ENCODE measurements at places on chromosomes 12 and 14.

DNA sequence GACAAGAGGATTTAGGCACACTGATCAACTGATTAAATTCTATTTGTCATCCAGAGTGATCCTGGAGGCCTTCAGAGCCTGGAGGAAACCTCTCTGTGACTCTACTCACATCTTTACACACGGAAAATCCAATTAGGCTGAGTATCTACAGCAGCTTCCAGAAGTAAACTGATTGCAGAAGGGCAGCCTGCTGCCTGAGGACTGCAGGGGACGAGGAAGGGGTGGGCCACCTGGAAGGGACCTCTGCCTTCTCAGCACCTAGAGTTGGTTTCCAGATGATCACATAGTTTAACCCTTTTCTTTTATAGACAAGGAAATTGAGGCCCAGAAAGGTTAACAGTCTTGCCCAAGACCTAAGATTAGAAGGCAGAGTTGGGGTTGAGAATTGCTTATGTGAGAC is 206.1 kb downstream of the DAD1 start:
- no peak for DNase-seq

GRCh38 chr12:87671757-87672156 is 357.4 kb downstream of the C12orf50 start:
- no peak for DNase-seq

GRCh38 chr14:35292051-35292769 is at the start of gene PSMA6:
Gene PSMA6, plus strand, starts transcription at chr14:35292382. Its CDS starts 95 bp downstream, at chr14:35292477.
- peak; percentile 96 for DNase-seq

- no peak for DNase-seq
Measured at GRCh38 chr14:50451854-50452253, 55.2 kb upstream of the CDKL1 start.

DNA sequence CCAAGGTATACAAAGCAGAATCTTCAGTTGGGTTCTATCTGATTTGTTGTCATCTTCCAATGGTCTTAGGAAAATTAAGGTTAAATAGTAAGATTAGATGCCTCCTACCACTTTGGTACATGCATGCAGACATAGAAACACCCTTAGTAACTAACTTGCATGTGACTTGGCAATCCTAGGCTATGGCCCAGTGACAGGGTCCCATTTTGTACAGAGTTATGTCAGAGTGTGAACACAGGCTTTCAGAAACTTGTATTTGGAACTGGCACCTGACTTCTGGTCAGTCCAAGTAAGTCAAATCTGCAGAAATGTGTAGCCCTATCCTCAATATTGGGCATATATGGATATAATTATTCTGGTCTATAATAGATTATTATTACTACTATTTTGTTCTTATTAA is 53.1 kb downstream of the DAD1 start:
- DNase-seq = no peak

- DNase-seq = no peak
Measured at GRCh38 chr12:62679608-62680007, 213.0 kb downstream of the MON2 start.

- no peak for DNase-seq
Measured at GRCh38 chr12:1732914-1733313, 42.0 kb downstream of the ADIPOR2 start.

GRCh38 chr12:125329239-125330102 is 264.2 kb downstream of the AACS start:
- DNase-seq = no peak

GRCh38 chr12:96223411-96224218 is 29.4 kb downstream of the ELK3 start:
- no peak for DNase-seq

DNA sequence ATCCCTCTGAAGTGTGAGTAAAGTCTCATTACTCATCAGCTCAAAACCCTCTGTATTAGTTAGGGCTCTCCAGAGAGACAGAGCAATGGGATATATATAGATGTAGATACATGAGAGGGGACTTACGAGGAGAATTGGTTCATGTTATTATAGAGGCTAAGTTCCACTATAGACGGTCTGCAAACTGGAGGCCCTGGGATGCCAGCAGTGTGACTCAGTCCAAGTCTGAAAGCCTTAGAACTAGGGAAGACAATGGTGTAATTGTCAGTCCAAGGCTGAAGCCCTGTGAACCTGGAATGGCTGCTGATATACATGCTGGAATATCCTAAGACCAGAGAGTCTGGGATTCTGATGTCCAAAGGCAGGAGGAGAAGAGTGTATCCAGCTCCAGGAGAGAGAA is 57.3 kb upstream of the CEP83 start:
- DNase-seq = no peak

GRCh38 chr12:104478396-104479122 is 21.8 kb downstream of the CHST11 start:
- DNase-seq = no peak

All from stimulated activated CD8-positive, alpha-beta memory T cell treated with anti-CD3 and anti-CD28 coated beads, Interleukin-4, amount 100 ng/mL, for 4 hours (primary cell).